ENCODE measurements at places on chromosomes 2 and 18.

DNA sequence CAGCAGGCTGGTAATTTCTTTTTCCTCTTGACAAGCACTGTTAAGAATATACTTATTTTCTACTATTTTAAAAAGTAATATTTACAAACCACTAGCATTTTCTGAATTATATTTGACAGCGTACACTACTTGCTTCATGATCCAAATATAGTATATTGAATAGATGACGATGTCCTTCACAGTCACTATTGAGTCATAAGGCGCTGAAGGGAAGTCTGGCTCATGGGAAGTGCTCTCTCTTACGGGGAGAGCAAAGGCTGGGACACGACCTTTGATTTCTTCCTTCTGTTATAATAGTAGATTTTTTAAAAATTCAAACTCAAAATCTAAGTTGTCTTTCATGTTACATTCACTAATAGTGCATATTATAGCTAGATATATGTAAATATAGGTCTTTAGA is 357.1 kb downstream of the SOCS6 start:
- DNase-seq: no peak

- DNase-seq: no peak
Measured at GRCh38 chr2:54317973-54318372, 61.9 kb upstream of the TSPYL6 start.

- no peak for DNase-seq
Measured at GRCh38 chr18:5253910-5254309, 41.6 kb downstream of the ZBTB14 start.

- DNase-seq: no peak
Measured at GRCh38 chr2:231339316-231339715, 56.2 kb upstream of the B3GNT7 start.

- peak; percentile 83 for DNase-seq
Measured at GRCh38 chr2:109558076-109558882, 55.5 kb downstream of the SEPTIN10 start.

GRCh38 chr18:13227910-13228309 is 9.3 kb downstream of the LDLRAD4 start:
- DNase-seq: no peak

DNA sequence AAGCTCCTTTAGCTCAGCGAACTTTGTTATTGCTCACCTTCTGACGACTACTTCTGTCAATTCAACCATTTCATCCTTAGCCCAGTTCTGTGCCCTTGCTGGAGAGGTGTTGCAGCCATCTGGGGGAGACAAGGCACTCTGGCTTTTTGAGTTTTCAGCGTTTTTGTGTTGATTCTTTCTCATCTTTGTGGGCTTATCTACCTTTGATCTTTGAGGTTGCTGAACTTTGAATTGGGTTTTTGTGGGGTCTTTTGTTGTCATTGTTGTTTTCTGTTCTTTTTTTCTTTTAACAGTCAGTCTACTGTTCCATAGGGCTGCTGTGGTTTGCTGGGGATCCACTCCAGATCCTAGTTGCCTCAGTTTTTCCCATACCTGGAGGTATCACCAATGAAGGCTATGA is 57.3 kb downstream of the GTF3C3 start:
- DNase-seq: no peak

GRCh38 chr2:49306925-49307324 is 152.6 kb upstream of the FSHR start:
- DNase-seq: no peak

DNA sequence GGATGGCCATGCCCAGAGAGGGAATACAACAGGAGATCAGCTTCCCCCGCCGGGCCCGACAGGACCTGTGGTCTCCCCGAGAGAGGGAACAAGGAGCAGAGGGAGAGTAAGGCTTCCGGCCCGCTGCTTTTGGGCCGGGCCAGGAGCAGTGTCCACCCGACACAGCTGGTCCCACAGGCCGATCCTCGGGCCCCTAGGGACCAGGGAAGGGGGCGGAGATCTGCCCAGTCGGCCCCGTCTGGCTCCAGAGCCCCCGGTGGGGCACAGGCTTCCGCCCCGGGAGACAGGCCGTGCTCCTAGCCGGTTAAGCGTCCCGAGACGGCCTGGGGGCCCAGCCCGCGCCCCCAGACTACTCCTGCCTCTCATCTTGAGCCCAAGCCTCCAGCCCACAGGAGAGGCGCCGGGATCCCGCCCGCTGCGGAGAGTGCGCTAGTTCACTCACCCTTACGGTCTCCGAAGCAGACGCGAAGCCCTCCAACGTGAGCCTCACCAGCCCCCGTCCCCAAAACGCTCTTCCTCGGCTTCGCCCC is at the start of gene MCFD2:
Gene MCFD2, minus strand, starts transcription at position 526 of the 530 bp plus-strand sequence. CDS start 6,635 bp downstream, outside the sequence.
- DNase-seq: no peak

- DNase-seq: peak; percentile 34
Measured at GRCh38 chr2:241599615-241600014, 37.3 kb downstream of the THAP4 start.

DNA sequence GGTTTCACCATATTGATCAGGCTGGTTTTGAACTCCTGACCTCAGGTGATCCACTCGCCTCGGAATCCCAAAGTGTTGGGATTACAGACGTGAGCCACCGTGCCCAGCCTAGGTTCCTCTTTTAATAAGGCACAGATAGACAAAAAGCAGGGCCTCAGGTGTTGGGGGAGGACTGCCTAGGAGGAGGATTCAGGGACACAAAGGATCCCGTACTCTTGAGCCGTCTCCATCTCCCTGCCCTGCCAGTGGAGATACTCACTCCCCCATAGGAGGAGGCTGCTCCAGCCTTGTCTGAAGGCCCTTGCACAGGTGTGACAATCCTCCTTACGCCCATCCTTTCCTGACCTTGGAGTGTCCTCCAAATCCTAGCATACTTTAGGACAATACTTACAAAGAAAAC is 32.0 kb upstream of the TFCP2L1 start:
- no peak for DNase-seq

DNA sequence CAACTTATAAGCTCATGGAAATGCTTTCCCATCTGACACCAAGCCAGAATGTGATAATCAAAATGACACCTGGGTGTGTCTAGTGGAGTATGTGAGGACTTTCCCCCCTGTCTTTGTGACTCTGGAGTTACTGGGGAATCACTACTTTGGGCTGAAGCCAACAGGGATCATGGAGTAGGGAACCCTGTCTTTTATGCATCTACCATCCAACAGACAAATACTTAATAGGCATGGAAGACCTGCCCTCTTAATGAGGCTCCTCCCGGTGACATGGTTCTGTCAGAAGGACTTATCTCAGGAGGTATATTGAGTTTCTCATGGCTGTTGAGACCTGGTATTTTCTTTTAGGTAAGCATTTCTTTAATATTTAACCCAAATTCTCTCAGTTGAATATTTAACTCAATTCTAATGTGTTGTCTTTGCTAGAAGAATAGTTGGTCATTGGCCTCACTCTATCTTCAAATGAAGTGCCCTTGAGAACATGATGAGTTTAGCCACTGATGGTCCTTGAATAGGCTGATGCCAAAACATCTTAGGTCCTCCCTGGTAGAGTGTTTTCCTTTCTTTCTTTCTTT is 42.1 kb downstream of the TGIF1 start:
- DNase-seq: no peak

GRCh38 chr2:186126181-186126580 is 359.9 kb upstream of the ZC3H15 start:
- no peak for DNase-seq

GRCh38 chr2:20190876-20191713 is 33.8 kb downstream of the SDC1 start:
- DNase-seq: no peak

DNA sequence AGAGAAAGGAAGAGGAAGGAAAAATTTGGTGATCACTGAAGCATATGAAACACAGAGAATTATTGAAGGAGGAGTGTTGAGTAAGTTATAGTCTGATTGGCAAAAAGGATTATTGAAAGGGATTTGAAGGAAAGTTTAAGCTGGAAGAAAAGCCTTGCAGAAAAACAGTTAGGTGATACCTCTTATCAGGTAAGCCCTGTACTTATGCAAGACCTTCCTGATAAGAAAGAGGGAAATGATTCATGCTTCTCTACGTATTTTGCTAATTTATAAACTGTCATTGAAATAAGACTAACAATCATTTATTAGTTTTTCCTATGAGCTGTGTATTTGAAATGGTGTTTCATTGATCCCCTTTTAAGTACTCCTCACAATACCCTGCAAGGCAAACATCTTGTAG is 793.9 kb upstream of the NRXN1 start:
- DNase-seq: no peak

GRCh38 chr18:46335534-46336101 is 231.4 kb downstream of the HAUS1 start:
- no peak for DNase-seq

DNA sequence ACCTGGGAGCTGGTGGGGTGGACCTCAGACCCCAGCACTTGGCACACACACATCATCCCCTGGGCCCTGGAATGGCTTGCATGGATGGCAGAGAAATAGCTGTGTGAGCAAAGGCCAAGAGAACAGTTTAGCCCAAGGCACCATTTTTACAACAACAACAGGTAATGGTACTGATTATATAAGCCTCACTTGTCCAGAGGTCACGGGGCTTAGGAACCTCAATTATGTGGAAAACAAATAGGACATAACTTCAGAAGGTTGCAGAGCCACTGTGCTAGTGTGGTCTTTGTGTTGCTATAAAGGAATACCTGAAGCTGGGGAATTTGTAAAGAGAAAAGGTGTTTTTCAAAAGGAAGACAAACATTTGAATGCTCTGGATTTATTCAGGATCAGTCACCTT is 13.2 kb downstream of the STEAP3 start:
- no peak for DNase-seq

DNA sequence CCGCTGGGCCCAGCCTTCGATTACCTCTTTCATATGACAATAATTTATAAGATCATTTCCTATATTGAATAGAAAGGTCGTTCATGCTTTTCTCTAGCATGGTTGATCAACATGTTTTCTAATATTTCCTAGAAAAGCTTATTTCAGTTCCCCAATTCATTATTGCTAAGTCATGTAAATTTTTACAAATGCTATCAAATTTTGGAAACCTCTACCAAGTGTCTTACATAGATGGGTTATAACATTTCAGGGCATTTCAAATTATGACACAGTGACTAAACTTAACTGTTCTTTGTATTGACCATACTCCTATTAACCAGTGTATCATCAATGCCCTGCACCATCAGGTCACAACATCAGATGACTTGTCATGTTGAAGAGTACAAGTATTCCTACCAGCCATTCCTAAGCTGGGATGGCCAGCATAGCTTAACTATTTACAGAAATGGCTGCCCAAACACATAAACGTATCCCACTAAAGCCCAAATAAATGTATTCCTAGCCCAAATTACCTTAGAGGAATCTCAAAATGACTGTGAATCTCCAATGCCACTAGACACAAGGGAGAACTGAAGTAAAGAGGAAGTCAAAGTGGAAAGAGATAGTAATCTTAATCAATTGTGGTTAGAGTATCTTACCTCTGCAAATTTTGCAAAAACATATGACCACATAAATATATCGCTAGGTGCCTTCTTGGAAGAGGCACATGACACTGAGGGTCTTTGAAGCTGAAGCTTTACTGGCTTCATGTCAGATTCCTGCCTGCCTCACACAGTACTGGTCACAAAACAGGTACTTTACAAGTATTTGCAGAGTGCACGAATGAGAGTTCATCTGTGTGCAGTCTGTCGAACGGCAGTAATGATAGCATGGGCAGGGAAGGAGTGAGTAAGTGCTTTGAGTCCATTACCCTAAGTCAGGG is 87.3 kb upstream of the TLK1 start:
- no peak for DNase-seq

- no peak for DNase-seq
Measured at GRCh38 chr2:3302751-3303582, 74.7 kb downstream of the EIPR1 start.

DNA sequence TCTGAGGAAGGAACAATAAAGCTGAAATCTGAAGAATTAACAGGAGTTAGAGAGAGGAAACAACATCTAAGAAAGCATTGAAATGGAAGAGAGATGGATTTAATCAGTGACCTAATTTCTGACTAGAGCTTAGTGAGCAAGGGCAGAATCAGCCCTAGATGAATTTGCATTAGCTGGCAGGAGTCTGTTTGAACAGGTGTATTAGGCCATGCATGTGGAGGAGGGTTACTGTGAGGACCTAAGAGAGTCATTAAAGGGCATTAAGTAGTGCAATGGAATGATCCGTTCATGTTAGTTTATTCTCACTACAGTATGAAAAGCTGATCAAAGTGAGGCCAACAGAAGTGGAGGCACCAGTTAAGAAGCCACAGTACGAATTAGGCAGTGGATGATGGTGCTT is 285.3 kb downstream of the GRB14 start:
- no peak for DNase-seq

GRCh38 chr2:27324720-27325119 is 1.8 kb upstream of the MPV17 start:
- no peak for DNase-seq

DNA sequence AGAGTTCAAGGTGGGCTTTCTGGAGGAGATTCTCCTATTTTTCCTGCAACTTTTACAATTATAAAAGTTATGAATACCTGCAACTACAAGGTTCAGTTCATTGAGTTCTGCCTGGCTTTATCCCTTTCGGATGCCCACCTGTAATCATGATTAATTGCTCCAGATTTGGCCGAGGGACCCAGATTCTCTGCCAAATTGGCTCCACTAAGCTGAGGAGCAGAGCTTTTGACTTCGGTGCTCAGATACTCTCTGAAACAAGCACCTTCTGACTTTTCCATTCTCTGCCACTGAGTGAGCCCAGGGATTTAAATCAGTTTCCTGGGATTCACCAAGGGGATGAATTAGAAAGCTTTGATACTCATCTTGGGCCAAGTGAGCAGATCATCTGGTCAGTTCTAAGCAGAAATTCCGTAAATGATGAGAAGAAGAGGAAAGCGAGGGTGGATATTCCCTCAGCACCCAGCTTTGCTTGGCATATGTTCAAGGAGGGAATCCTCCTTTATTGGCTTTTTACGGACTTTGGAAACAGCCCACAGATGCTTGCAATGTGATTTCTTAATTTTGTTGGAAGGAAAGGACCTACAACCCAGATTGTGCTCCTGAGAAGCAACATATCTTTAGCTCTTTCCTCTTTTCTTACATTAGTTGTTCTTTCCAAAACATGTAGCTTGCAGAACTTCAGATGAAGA is 179.2 kb downstream of the SETBP1 start:
- DNase-seq: no peak

- DNase-seq: peak; percentile 35
Measured at GRCh38 chr2:198660501-198660900, 797.2 kb downstream of the SATB2 start.

DNA sequence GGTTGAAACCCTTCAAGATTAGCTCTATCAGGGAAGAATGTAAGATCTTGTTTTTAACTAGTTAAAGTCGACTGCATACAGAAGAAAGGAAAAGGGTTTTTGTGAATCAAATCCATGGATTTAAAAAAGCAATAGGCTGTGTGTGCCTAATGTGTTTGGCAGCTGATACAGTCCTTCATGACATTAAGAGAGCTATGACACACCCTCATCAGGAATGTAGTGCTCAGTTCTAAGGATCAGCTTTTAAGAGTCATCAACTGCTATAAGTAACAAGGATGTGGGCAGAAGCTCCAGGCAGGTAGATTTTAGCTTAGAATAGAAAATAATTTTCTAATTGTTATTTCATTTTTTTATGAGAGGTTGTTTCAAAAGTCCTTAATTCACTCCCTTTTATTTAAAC is 52.9 kb downstream of the PPP1R1C start:
- DNase-seq: peak; percentile 80

DNA sequence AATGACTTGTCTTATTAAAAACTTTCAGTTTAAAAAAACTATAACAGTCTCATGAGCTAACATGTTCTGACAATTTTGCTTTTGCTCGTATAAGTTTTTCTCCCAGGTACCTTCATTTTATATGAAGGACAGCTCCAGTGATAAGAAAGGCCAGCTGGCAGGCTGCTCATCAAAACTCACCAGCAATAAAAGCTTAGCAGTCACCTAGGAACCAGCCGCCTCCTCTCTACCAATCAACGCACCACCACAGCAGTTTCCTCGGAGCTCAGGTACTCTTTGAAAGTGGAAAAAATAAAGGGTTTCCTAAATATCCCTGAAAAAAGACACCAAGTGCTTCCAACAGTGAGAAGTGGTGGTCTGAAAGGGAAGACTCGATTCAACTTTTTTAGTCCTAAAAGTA is 100.9 kb upstream of the CCDC150 start:
- DNase-seq: no peak

All from IMR-90 (cell line).